ENCODE measurements at places on chromosomes 3 and 15. TPM values are rescaled to one million over a fixed set of nuclear protein-coding genes. Genes with fewer than 3 reads are reported as not detected.

The APPL1 gene
- polyA plus RNA-seq: 33.0 TPM

The POLQ gene
- polyA plus RNA-seq: 0.15 TPM

The ZPLD1 gene
- polyA plus RNA-seq: not detected

- no peaks in the 10 kb centered on the region for H3K36me3 ChIP-seq
- H3K4me1 ChIP-seq: peaks cover 29% of the 10 kb centered on the region
- H3K27me3 ChIP-seq: no peaks in the 10 kb centered on the region
- H3K4me3 ChIP-seq: no peak overlapping the region
- no peak overlapping the region for H3K27ac ChIP-seq
- no peak for DNase-seq
These were observed 523 bp downstream of the VILL start for GRCh38 chr3:37991109-37991508.

GRCh38 chr3:66480666-66481065, 20.2 kb downstream of the LRIG1 start:
- no peaks in the 10 kb centered on the region for H3K27me3 ChIP-seq
- peaks cover 91% of the 10 kb centered on the region for H3K4me1 ChIP-seq

DNA sequence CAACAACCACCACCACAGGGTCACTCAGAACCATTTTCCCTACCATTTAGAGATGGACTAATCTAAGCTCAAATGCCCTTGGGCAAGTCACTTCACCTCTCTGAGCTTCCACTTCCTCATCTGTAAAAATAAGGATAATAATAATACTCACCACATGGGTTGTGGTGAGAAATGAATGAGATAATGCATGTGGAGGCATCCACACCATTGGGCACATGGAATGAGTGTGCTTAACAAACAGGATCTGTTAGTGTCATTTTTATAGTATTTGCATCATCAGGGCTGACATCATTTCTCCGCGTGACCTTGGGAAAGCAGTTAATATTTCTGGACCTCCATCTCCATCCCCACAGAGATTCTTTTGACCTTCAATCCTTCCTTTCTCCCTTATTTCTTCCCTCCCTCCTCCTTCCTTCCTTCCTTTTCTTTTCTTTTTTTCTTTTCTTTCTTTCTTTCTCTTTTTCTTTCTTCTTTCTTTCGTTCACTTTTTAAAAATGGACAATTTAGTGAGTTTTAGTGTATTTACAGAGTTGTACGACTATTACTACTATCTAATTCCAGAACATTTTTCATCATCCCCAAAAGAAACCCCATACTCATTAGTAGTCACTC, 7.7 kb upstream of the RFT1 start:
- H3K36me3 ChIP-seq: no peaks in the 10 kb centered on the region
- no peak overlapping the region for H3K4me3 ChIP-seq
- peaks cover 3% of the 10 kb centered on the region for H3K4me1 ChIP-seq
- no peaks in the 10 kb centered on the region for H3K27me3 ChIP-seq
- no peak for DNase-seq
- H3K27ac ChIP-seq: no peak overlapping the region

DNA sequence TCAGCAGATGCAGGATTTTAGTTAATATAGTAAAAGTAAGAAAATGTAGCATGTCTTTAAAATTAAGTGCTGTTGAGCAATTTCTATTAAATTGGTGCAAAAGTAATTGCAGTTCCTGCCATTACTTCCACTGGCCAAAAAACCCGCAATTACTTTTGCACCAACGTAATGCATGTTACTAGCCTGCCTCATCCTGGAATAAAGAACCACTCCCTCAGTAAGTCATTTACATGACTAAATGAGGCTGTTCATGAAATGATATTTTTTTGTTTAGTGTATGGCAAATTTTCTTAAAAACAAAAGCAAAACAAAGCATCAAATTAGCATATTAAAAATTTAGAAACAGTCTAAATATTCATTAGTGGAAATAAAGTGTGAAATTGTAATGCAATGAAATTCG, 180.4 kb downstream of the DIPK2A start:
- no peak for DNase-seq
- H3K36me3 ChIP-seq: no peaks in the 10 kb centered on the region
- peaks cover 3% of the 10 kb centered on the region for H3K27me3 ChIP-seq
- no peak overlapping the region for H3K4me3 ChIP-seq
- H3K4me1 ChIP-seq: no peaks in the 10 kb centered on the region

GRCh38 chr3:50657407-50657806, 17.3 kb upstream of the DOCK3 start:
- no peaks in the 10 kb centered on the region for H3K36me3 ChIP-seq
- H3K27ac ChIP-seq: no peak overlapping the region
- no peaks in the 10 kb centered on the region for H3K27me3 ChIP-seq
- DNase-seq: no peak

- H3K4me3 ChIP-seq: no peak overlapping the region
- no peaks in the 10 kb centered on the region for H3K36me3 ChIP-seq
- no peak overlapping the region for H3K27ac ChIP-seq
- no peaks in the 10 kb centered on the region for H3K27me3 ChIP-seq
- no peak for DNase-seq
- H3K4me1 ChIP-seq: no peaks in the 10 kb centered on the region
These were observed 18.1 kb downstream of the LARP6 start for GRCh38 chr15:70835841-70836240.

Data from CD4-positive, CD25-positive, alpha-beta regulatory T cell (primary cell).